Sigmoid colon (tissue), 7 donors: ENCODE measurements at places on chromosomes 4 and X. TPM values are rescaled to one million over a fixed set of nuclear protein-coding genes. Genes with fewer than 3 reads are reported as not detected.
A peak's percentile ranks its signal among the peaks of the same experiment; 100 is the strongest.

- DNase-seq = peak; percentile 87
Measured at GRCh38 chrX:150508451-150509367, 59.7 kb upstream of the MTM1 start.

GRCh38 chr4:26992657-26993361 lies 132.2 kb downstream of the STIM2 start:
- no peak for DNase-seq

DNA sequence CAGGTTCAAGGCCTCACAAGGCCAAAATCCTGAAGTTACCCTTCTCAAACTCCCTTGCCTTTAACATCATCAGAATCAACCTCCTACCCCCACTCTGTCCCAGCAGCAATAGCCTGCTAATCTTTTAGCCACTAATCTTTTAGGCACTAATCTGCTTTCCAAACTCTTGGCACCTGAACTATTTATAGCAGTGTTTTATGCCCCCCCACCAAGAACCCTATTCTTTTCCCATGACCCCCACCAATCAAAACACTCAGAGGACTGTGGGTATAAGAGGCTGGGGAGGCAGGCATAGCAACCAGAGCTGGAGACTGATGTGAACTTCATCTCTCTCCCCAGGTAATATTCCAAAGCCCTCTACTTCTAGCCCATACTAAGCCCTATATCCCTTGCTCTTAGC lies at the start of gene ARR3:
Gene ARR3 (plus strand): TSS at position 301 of the 400 bp plus-strand sequence. CDS start 1,052 bp downstream, outside the sequence.
- no peak for DNase-seq

DNA sequence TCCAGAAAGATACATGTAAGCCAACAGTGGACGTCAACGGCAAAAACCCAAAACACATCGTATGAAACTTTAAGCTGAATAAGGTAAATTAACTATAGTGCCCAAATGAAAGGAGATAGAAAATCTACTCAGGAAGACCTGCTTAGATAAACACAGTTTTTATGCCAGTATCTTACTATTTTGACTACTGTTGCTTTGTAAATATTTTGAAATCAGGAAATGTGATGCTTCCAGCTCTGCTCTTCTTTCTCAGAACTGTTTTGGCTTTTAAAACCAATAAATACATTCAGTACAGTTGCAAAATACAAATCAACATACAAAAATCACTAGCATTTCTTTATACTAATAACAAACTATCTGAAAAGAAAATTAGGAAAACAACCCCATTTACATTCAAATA lies 83.8 kb downstream of the SMARCA5 start:
- no peak for DNase-seq

SH3TC1 gene
- total RNA-seq = 24.4 TPM

GAGE13 gene
- total RNA-seq = not detected

MAGT1 gene
- total RNA-seq = 26.0 TPM

SMIM20 gene
- 46.7 TPM for total RNA-seq
